ENCODE measurements at places on chromosomes 13 and 19.

- DNase-seq, result no peak
These were observed 66.0 kb downstream of the ABCC4 start for GRCh38 chr13:95235199-95235756.

DNA sequence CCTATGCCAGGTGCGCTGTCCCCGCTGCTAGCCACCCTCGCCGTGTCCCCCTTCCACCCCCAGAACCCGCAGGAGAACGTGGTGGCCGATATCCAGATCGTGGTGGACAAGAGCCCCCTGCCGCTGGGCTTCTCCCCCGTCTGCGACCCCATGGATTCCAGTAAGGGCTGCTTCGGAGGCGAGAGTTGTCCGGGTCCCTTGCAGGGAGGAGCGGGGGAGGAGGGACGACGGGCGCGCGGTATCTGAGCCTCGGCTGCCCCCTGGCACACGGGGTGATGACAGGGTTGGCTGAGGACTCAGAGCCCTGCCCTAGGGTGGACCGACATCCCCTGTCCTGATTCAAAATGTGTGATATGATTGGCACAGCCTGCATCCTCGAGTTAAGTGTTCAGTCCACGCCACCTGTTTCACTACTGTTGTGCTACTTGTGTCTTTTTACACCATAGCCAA is 653 bp downstream of the MVB12A start:
- DNase-seq, result no peak

GRCh38 chr13:44601586-44601985 is 25.5 kb upstream of the TSC22D1 start:
- DNase-seq, result no peak

DNA sequence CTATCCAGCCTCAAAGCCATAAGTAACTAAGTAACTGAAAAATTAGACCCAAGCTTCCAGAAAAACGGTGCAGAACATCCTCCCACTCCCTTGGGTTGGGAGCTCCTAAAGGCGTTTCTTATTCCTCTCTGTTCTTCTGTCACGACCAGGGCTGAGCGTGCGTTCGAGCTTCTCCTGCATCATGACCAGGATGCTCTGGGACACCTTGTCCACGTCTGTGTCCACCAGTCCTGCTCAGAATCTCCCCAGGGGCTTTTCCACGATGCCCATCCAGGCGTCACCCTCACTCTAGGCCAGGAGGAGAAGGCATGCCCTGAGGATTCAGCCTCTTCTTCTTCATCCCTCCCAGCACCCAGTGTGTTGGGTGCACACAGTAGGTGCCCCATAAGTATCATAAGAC is 37.8 kb upstream of the GAS6 start:
- DNase-seq, result no peak

DNA sequence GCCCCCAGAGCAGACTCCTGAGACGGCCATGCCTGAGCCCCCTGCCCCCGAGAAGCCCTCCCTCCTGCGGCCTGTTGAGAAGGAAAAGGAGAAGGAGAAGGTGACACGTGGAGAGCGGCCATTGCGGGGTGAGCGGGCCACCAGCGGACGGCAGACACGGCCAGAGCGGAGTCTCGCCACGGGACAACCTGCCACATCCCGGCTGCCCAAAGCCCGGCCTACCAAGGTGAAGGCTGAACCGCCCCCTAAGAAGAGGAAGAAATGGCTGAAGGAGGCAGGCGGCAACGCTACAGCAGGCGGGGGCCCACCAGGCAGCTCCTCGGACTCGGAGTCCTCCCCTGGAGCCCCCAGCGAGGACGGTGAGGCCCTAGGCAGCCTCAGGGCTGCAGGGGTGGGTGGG is 24.1 kb downstream of the RRAS start:
- no peak for DNase-seq

DNA sequence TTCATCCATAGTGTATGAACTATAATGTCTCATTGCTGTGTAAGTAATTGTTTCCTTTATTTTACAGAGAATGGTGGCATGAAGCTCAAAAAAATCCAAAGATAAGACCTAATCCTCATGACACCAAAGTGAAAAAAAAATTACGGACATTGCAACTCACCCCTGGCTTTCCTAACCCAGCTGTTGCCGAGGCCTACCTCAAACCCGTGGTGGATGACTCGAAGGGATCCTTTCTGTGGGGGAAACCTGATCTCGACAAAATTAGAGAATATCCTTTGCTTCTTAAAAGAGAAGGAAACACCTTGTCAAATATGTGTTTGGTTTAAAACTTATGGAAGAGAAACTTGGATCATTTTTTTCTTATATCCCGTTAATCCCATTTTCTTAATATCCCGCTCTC is 26.3 kb downstream of the ERCC5 start:
- DNase-seq, result no peak

GRCh38 chr13:77061362-77061761 is 34.4 kb upstream of the FBXL3 start:
- DNase-seq, result no peak

DNA sequence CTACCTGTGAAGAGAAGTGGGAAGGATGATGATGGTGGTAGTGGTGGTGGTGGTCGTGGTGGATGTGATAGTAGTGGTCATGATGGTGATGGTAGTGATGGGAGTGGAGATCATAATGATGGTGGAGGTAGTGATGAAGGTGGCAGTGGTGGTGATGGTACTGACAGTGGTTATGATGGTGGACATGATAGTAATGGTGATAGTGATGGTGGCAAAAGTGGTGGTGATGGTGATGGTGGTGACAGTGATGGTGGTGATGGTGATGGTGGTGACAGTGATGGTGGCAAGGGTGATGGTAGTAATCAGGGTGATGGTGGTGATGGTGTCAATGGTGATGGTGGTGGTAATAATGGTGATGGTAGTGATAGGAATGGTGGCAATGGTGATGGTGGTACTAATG is 26.2 kb downstream of the MBD3L2B start:
- no peak for DNase-seq

GRCh38 chr13:111586291-111586690 is 265.8 kb downstream of the TEX29 start:
- no peak for DNase-seq

- DNase-seq, result no peak
These were observed 770.3 kb upstream of the SLITRK5 start for GRCh38 chr13:86900906-86901305.

DNA sequence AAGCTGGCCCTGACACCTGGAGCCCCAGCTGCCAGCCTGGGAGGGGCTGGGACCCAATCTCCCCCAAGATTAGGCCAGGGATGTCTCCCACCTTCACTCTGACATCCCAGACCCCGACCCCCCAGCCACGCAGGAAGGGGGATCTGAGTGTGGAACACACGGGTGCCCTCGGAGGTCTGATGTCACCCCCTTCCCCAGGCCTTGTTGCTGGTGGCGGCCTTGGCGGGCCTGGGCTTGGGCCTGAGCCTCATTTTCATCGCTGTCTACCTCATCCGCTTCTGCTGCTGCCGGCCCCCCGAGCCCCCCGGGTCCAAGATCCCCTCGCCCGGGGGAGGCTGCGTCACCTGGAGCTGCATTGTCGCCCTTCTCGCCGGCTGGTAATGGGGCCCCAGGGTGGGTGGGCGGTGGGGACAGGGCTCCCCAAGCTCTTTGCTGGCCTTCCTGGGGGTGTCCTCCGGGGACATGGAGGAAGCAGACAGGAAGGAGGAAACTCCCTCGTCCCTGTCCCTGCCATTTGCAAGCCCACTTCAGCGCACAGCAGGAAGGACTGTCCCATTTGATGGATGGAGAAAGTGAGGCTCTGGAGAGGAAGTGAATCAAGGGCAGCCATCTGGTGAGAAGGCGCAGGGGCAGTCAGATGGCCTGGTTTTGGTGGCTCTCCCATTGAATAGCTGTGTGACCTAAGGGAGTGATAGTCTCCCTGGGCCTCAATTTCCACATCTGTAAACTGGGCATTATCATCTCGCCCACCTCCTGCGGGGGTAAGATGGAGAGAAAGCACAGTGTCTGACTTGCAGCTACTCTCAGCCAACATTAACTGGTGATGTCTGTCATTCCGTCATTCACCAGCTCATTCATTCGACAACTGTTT is 3.9 kb downstream of the TTYH1 start:
- DNase-seq, result no peak

GRCh38 chr19:56633021-56633420 is 9.9 kb upstream of the SMIM17 start:
- no peak for DNase-seq
